Tibial nerve (tissue), 4 donors: ENCODE measurements at places on chromosomes 2 and 18. TPM values are rescaled to one million over a fixed set of nuclear protein-coding genes. Genes with fewer than 3 reads are reported as not detected.

- no peak overlapping the region for H3K4me3 ChIP-seq
- no peaks in the 10 kb centered on the region for H3K27me3 ChIP-seq
- DNase-seq = no peak
Observed at GRCh38 chr2:189648846-189649509, 12.3 kb upstream of the ASNSD1 start.

GRCh38 chr2:178418426-178418825, 32.5 kb downstream of the PRKRA start:
- peaks cover 23% of the 10 kb centered on the region for H3K36me3 ChIP-seq
- DNase-seq = no peak
- H3K4me3 ChIP-seq = no peak overlapping the region
- no peak overlapping the region for H3K27ac ChIP-seq

GRCh38 chr2:19753818-19754217, 148.0 kb downstream of the TTC32 start:
- H3K27ac ChIP-seq = no peak overlapping the region
- H3K27me3 ChIP-seq = no peaks in the 10 kb centered on the region
- H3K4me1 ChIP-seq = peaks cover 7% of the 10 kb centered on the region
- no peaks in the 10 kb centered on the region for H3K36me3 ChIP-seq
- no peak overlapping the region for H3K4me3 ChIP-seq
- DNase-seq = no peak

DNA sequence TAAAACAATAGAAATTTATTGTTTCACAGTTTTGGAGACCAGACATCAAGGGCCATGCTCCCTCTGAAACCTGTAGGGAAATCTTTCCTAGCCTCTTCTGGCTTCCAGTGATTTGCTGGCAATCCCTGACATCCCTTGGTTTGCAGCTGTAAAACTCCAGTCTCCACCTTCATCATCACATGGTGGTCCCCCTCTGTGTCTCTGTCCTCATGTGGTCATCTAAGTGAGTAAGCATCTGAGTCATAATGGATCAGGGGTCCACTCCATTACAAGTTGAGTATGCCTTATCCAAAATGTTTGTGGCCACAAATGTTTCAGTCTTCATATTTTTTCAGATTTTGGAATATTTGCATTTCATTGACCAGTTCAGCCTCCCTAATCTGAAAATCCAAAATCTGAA, 5.6 kb upstream of the SGPP2 start:
- no peak for DNase-seq
- no peaks in the 10 kb centered on the region for H3K36me3 ChIP-seq
- no peaks in the 10 kb centered on the region for H3K27me3 ChIP-seq
- no peak overlapping the region for H3K27ac ChIP-seq
- H3K4me1 ChIP-seq = no peaks in the 10 kb centered on the region
- no peak overlapping the region for H3K4me3 ChIP-seq

DNA sequence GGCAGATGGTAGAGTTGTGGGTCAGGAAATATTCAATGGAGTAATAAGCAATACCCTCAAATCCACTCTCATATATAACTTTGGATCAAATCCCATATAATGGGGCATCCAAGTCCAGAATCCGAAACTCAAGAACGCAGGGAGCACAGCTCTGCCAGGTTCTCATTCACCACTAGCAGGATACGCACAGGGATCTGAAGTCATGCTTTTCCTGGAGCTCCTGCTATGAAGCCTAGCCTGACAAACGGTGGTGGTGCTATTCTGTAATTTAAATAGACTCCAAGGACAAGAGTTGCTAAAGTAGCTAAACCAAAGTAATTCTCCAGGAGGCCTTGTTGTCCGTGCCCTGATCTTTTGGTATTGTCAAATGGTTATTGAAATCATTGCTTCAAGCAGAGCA, 264.8 kb downstream of the SLC8A1 start:
- DNase-seq = no peak
- no peaks in the 10 kb centered on the region for H3K4me1 ChIP-seq
- H3K4me3 ChIP-seq = no peak overlapping the region
- H3K27ac ChIP-seq = no peak overlapping the region
- no peaks in the 10 kb centered on the region for H3K27me3 ChIP-seq

DNA sequence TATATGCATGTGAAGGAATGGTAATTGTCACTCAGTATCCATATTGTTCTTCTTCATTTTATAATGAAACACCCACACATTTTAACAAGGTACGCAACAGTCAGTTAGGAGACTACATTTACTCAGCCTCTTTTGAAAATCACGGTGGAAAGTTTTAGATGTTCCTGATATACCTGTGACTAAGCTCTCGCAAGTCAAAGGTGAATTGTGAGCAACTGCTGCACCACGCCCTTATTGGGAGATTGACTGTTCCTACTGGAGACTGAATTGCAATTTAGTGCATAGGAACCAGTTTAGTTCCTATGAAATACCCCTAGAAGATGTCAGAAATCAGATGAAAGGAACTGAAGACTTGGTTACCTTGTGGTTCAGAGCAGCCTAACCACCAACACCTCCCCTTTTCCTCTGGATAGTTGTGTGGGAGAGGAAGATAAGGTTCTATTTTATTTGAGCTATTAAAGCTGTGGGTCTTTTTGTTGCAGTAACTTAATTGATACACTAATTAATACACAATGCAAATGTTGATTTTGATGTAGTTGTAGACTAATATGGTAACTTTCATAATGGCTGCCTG, 1280.5 kb upstream of the CDH2 start:
- no peaks in the 10 kb centered on the region for H3K4me1 ChIP-seq
- no peak overlapping the region for H3K27ac ChIP-seq
- no peaks in the 10 kb centered on the region for H3K27me3 ChIP-seq
- H3K4me3 ChIP-seq = no peak overlapping the region
- no peak for DNase-seq

- no peak overlapping the region for H3K4me3 ChIP-seq
- no peaks in the 10 kb centered on the region for H3K27me3 ChIP-seq
- no peaks in the 10 kb centered on the region for H3K36me3 ChIP-seq
- DNase-seq = no peak
- H3K27ac ChIP-seq = no peak overlapping the region
- no peaks in the 10 kb centered on the region for H3K4me1 ChIP-seq
Observed at GRCh38 chr2:105915005-105915558, 170.4 kb downstream of the NCK2 start.

DNA sequence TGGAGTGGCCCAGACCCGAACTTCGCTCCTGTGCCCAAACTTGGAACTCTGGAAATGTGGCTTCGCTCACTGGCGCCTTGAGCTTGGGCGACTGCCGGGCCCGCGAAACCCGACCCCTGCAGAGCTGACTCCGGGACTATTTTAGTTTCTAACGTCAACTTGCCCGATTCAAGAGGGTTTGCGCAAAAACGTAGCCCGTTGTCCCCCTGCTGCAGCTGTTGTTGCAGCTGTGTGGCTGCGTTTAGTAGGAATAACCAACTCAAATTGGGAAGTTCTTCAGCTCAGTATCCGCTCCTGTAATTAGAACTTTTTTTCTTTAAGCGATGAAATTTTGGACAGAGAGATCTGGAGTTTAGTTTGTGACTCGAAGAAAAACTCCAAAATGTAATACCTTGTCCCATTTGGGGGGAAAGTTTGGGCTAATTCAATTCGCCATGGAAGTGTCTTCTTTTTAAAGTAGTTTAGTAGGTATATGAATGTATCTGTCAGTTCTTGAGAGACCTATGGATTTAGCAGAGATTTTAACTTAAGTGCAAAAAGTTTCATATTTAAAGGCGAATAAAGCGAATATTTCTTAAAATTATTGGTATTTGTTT, 559 bp downstream of the MYL12A start:
- no peaks in the 10 kb centered on the region for H3K36me3 ChIP-seq
- peak overlapping the region; percentile 100 for H3K4me3 ChIP-seq
- H3K4me1 ChIP-seq = peaks cover 15% of the 10 kb centered on the region
- peak overlapping the region; percentile 100 for H3K27ac ChIP-seq

DNA sequence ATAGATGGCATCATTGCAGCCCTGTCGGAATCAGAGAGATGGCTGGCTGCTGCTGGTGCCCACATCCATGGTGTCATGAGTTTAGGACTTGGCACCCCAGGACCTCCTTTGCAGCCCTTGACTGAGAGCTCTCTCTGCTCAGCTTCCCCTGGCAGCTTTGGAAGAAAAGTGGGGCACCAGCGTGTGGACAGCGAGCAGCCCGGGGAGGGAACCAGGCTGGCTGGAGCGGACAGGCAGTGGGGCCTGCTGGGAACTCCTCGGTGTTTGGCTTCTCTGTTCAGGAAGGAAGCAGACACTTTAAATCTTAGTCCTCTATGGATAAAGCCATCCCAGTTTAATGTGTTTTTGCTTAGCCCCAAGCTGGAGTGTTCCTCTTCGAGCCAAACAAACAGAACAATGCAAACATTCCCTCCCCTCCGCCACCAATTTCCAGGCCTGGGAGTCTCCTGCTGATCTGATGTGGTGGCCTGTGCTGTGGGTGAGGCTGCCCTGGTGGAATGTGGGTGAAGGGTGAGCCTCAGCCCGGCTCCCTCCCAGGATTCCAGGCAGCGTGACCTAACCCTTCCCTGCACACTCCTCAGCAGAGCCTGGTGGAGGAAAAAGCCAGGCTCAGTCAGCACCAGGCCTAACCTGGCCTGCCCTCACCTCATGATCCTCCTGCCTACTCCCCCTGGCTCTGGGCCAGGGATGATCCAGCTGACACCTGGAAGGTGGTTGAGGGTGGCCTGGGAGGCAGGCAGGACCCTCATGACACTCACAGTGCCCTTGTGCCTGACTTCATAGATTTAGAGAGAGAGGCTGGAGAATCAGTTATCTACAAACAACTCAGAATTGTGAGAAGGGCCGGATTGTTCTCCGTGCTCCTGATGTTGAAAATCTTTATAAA, 21.6 kb upstream of the ITGB6 start:
- no peaks in the 10 kb centered on the region for H3K36me3 ChIP-seq
- H3K27ac ChIP-seq = peak overlapping the region; percentile 64
- no peaks in the 10 kb centered on the region for H3K27me3 ChIP-seq
- no peak for DNase-seq

- no peaks in the 10 kb centered on the region for H3K4me1 ChIP-seq
- no peak for DNase-seq
- H3K36me3 ChIP-seq = no peaks in the 10 kb centered on the region
Observed at GRCh38 chr18:8793445-8794155, 88.2 kb downstream of the MTCL1 start.

GRCh38 chr2:20361893-20362292, 11.2 kb upstream of the PUM2 start:
- H3K4me1 ChIP-seq = no peaks in the 10 kb centered on the region
- H3K36me3 ChIP-seq = no peaks in the 10 kb centered on the region
- no peaks in the 10 kb centered on the region for H3K27me3 ChIP-seq
- no peak overlapping the region for H3K27ac ChIP-seq
- H3K4me3 ChIP-seq = no peak overlapping the region

DNA sequence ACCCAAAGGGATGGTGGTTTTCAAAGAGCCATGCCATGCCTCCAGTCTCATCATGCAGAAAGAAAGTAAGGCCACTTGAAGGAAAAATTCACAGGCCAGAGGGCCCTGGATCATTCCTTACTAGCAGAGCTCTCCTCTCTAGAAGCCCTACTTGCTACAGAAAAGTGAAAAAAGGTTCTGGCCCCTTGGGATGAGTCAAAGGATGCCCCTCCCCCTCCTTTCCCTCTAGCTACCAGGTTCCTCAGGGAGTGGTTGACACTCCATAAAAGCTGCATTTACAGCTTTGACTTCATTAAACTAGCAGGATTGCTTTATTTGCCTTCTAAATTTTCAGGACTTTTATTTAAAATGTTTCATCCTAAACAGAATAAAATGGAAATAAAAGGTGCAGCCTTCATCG, 21.2 kb downstream of the OSR1 start:
- H3K27ac ChIP-seq = no peak overlapping the region
- H3K27me3 ChIP-seq = no peaks in the 10 kb centered on the region
- H3K4me1 ChIP-seq = peaks cover 3% of the 10 kb centered on the region
- no peak for DNase-seq
- no peak overlapping the region for H3K4me3 ChIP-seq

DNA sequence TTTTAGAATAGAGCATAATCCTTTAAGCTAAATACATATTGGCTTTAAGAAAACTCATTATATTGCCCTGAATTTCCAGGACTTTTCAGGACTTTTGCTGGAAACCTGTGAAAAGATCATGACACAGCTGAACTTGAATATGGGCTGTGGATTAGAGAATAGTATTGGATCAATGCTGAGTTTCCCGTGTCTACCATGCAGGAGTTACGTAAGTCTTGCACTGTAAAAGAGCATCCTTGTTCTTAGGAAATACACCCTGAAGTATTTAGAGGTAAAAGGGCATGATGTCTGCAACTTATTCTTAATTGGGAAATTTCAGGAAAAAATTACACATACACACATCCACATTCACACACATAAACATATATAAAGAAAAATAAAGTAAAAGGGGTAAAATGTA, 82.1 kb downstream of the ZFP36L2 start:
- peaks cover 19% of the 10 kb centered on the region for H3K4me1 ChIP-seq
- H3K4me3 ChIP-seq = no peak overlapping the region
- H3K36me3 ChIP-seq = no peaks in the 10 kb centered on the region
- DNase-seq = no peak

DNA sequence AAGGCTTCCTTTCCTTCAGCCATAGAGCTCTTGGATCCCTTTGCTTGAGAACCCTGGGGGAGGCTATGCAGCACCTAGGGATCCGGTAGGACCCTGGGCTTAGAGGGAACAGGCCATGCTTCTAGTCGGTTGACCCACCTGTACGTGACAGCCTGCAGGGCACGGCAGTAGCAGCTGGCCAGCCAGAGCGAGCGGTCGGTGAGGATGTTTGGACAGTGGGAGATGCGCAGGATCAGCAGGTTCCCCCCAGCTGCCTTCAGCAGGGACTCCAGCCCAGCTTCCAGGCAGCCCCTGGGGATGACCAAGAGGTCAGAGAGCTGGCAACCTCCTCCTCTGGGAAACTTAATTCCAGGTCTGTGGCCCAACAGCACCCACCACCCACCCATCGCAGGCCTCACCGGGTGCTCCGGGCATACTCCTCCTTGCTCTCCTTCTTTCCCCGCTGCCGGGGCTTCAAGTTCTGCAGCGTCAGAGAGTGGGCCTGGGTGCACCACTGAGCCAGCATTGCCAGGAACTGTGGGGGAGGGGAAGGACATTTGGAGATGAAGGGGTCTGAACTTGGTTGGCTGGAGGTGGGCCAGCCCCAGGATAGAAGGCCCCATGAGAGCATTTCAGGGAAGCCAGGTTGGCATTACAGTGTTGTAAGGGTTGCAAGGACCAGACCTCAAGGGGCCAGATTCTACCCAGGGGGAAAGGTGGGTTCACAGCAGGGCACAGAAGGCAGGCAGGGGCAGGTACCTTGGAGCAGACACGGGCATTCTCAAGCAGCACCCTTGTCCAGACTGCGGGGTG, 20.5 kb downstream of the FBXO41 start:
- no peak for DNase-seq
- H3K27me3 ChIP-seq = no peaks in the 10 kb centered on the region
- no peak overlapping the region for H3K4me3 ChIP-seq
- no peak overlapping the region for H3K27ac ChIP-seq
- H3K36me3 ChIP-seq = no peaks in the 10 kb centered on the region
- H3K4me1 ChIP-seq = peaks cover 3% of the 10 kb centered on the region

GRCh38 chr2:147375073-147375472, 469.8 kb upstream of the ACVR2A start:
- no peaks in the 10 kb centered on the region for H3K36me3 ChIP-seq
- no peak overlapping the region for H3K27ac ChIP-seq
- no peak for DNase-seq

- H3K4me1 ChIP-seq = no peaks in the 10 kb centered on the region
- no peaks in the 10 kb centered on the region for H3K27me3 ChIP-seq
- no peak overlapping the region for H3K27ac ChIP-seq
- no peak for DNase-seq
- H3K36me3 ChIP-seq = no peaks in the 10 kb centered on the region
Observed at GRCh38 chr18:24616653-24617052, 156.2 kb downstream of the HRH4 start.

Gene ZNF804A
- 0.42 TPM for total RNA-seq

Gene IL1RL2
- not detected for total RNA-seq

Gene SETBP1
- total RNA-seq = 40.8 TPM

Gene DSG1
- not detected for total RNA-seq

Gene GAL3ST2
- total RNA-seq = 0.30 TPM

Gene SERPINB8
- total RNA-seq = 10.9 TPM

Gene TCF7L1
- 14.1 TPM for total RNA-seq

Gene REG1A
- 30.9 TPM for total RNA-seq

Gene COX7A2L
- total RNA-seq = 99.9 TPM

Gene CHST10
- total RNA-seq = 17.1 TPM

Gene CYP27A1
- 88.4 TPM for total RNA-seq
